ENCODE measurements at places on chromosomes 7 and 10.

DNA sequence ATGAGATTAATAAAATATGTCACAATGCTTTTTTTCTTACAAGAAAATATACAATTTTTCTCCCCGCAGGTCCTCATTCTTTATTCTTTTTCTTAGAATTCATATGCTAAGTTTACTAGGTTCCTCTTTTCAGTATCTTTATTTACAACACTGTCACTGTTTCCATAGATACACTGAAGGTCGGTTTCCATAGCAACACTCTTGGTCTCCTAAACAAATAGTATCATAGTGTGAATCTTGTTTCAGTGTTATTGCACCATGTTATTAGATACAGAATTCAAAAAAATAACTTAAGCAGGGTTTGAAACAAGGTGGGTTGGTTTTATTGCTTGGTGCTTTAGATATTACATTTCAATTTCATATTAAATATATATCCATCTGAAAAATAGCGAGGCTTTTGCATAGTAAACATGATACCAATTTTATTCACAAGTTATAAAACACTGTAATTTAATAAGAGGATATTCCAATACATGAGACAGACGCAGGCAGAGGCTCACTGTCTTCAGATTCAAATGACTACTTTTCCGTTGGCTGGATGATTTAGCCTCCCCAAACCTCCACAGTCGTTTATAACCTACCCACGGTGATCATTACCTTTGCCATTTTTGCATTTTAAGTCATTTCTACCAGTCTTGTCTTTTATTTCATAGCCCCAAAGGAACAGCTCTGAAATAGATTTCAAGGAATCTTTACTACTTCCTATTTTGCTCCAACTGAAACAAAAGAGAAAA is 88.9 kb upstream of the KLF6 start:
- DNase-seq = no peak

DNA sequence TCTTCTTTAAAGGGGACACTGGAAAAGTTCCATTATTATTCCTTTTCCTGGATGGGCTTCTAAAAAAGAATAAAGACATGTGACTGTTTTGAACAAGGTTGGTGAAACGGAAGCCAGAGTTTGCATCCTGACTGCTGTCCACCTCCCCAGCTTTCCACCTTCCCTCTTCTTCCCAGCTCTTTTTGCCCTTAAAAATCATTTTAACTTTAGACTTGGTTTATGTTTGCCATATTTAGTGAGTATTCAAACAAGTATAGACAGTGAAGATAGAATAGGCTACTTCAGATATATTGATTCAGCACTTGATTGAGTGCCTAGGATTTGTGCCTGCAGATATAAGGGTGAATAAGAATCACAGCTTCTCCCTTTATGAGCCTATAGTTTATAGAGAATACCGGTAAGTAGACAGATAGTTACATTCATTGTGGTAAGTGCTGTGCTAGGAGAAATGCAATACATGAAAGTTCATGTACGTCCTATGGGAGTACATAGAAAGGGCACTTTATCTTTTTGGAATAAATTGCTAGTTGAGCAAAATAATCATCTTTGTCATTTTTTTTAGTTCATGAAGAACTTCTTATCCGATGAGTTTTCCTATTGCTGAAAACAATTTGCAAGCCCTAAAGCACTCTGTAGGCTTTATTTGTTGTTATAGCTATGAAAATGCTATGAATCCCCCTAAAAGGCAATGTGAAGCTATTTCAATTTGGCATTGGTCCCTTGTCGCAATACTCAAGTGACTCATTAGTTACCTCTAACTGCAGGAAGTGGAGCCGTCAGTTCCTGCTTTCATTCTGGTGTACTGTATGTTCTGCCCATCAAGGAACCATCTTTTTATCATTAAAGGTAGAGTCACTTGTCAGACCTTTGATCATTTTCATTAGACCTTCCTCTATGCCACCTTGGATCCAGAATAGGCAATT is 57.2 kb upstream of the STRIP2 start:
- no peak for DNase-seq

- no peak for DNase-seq
Measured at GRCh38 chr10:62302760-62303159, 34.1 kb upstream of the RTKN2 start.

DNA sequence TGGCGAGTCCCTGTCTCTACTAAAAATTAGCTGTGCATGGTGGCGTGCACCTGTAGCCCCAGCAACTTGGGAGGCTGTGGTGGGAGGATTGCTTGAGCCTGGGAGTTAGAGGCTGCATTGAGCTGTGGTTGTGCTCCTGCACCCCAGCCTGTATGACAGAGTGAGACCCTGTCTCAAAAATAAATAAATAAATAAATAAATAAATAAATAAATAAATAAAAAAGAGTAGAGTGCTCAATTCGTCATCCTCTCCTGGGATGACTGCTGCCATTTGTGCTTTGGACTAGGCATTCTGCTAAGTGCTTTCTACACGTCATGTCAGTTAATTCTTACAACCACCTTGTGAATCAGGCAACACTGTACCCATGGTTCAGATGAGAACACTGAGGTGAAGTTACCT is 130.6 kb downstream of the DOCK1 start:
- no peak for DNase-seq

GRCh38 chr10:84184517-84184916 is 9.8 kb upstream of the CDHR1 start:
- DNase-seq = no peak

- DNase-seq = no peak
Measured at GRCh38 chr7:10723832-10724231, 249.8 kb upstream of the PHF14 start.

- DNase-seq = no peak
Measured at GRCh38 chr10:60937022-60937421, 7.0 kb downstream of the RHOBTB1 start.

GRCh38 chr7:67393903-67394302 is 397.3 kb downstream of the TYW1 start:
- no peak for DNase-seq

GRCh38 chr7:91050677-91051076 is 213.6 kb upstream of the FZD1 start:
- DNase-seq = no peak
